H9 (cell line): ENCODE measurements at places on chromosomes 3 and 15. TPM values are rescaled to one million over a fixed set of nuclear protein-coding genes. Genes with fewer than 3 reads are reported as not detected.

Gene PPARG
- 0.42 TPM in 1 of 2 replicates, not detected in the other for total RNA-seq

DNA sequence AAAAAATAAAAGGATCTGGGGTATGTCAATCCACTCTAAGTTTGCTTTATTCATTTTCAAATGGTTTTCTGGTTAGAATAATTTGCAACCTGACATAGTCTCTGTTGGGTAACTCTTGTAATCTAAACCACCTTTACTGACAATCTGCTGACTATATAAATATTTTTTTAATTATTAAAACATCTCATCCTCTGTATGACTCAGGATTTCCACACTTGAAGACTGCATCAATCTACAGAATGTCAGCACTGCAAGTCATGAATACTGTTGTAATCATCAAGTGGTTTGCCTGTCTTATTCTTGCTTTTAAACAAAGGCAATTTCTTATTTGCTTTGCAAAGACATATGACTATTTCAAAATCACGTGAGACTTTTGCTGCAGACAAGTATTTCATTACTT lies 42.1 kb downstream of the VGLL3 start:
- DNase-seq, result no peak

DNA sequence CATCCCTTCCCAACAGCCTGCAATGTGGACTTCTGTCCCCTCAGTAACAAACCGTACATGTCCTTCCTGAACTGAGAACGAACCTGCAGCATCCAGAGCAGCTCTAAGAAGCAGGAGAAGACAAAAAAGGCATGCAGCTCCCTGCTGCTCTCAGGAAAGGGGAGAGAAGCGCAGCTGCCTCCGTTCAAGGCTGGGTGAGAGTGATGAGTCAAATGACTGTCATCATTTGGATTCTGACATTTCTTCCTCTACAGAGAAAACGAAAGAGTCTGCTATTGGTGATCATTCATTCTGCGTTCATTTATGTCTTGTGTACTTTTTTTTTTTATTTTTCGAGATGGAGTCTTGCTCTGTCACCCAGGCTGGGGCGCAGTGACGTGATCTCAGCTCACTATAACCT lies 677.8 kb downstream of the FHIT start:
- DNase-seq, result no peak

Gene MITF
- 0.81 and 0.88 TPM in 2 replicates for total RNA-seq

- DNase-seq, result no peak
Measured at GRCh38 chr15:71734709-71735384, 75.5 kb upstream of the NR2E3 start.

DNA sequence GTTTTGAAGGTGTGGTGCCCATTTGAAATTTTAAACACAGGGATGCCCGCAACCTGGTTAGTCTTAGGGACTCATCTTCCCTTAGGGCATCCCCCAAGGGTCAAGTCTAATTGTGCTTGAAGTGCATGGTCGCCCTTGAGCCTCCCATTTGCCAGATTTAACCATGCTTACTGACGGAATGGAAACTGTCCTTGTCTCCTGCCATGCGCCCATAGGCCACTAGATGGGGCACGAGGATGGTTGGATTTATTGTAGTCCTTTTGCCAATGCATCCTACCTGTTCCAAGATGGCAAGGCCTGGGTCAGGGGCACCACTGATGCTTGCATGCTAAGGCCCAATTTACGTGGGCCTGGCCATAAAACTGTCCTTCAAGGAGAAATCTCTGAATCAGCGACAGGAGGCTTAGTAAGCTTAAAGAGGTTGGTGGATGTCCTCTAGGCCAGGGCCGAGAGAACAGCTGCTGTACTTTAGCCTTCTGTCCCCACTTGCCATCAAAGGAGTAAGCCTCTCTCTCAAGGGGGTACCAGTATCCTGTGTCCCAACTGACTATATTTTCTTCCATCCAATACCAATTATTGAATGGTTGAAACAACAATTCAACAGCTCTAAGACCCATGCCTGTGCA lies 355.4 kb downstream of the OTOL1 start:
- DNase-seq, result peak; percentile 73

Gene OR4M2
- not detected in 2 replicates for total RNA-seq

Gene CYP8B1
- not detected in 2 replicates for total RNA-seq

Gene GPR160
- total RNA-seq, result 14.1 and 15.4 TPM in 2 replicates

Gene OR5K2
- not detected in 2 replicates for total RNA-seq

DNA sequence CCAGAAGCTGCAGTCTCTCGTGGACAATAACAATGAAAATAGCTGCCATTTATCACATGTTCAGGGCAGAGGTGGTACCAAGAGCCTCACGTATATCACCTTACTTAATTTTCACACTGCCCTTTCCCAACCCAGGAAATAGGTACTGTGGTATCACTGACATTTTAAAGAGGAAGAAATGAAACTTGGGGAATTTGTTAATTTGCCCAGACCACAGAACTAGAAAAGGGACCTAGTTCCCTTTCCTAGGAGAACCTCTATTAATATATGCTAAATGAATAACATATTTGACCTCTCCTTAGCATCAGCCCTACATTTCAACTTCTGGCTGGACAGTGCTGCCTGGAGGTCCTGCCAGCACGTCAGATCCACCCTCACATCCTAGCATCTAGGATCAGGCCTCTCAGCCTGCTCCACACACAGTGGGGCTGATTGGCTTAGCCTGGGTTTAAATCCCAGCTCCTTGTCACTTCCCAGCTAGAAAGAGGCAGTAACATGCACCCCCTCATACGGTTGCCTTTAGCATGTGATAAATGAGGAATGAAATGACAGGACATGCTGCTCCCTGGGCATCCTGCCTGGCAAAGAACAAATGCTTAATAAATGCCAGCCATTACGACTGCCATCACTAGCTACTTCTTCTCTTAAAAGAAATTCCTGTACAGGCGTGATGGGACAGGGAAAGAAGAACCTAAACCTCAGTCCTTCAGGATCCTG lies 95.1 kb upstream of the TNFAIP8L3 start:
- DNase-seq, result no peak

- DNase-seq, result no peak
Measured at GRCh38 chr15:65183865-65184159, 1.3 kb downstream of the CLPX start.

- no peak for DNase-seq
Measured at GRCh38 chr3:146178006-146178689, 17.2 kb upstream of the PLOD2 start.

DNA sequence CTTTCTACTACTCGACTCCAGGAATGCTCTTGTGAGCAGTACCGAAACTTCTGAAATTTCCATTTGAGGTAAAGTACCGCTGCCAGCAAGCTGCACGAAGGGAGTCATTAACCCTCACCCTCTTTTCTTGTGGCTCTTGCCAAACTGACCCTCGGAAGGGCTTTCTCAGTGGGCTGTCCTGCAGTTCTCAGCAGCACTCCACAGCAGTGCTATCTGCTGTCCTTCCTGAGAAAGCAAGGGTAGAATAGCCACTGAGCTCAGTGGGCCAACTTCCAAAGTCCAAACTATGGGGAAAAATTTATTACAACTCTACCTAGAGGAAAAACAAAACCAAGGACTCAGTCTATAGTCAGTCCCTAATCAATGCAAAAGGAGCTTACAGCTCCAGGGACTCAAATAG lies 38.5 kb upstream of the COL8A1 start:
- DNase-seq, result no peak

Gene MASP1
- 1.0 and 1.1 TPM in 2 replicates for total RNA-seq

Gene MAPKAPK3
- 57.0 and 57.9 TPM in 2 replicates for total RNA-seq

Gene NAA50
- total RNA-seq, result 216 and 226 TPM in 2 replicates

Gene GOLGA8R
- 0.20 and 0.26 TPM in 2 replicates for total RNA-seq

Gene TIPARP
- total RNA-seq, result 5.9 TPM in 2 replicates

- DNase-seq, result no peak
Measured at GRCh38 chr3:131142580-131142979, 115.9 kb downstream of the NEK11 start.

GRCh38 chr15:60745469-60746061 lies 266.6 kb upstream of the ICE2 start:
- no peak for DNase-seq

DNA sequence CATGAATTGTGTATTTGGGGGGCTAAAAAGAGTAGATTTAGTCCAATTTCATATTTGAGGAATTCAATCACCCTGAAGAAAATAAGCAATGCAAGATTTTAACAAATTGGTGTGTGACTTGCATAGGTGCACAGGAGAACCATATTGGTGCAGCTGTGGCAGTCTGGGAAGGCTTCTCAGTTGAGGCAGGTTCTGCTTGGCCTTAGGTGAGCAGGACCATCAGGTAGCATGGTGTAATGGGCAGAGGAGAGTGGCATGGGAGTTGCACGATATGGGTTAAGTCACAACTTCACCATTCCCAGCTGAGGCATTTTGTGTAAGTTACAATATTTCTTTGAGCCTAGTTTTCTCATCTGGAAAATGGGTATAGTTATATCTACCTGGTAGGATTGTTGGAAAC lies 10.5 kb downstream of the EBLN2 start:
- DNase-seq, result no peak

GRCh38 chr3:26920646-26921478 lies 298.3 kb downstream of the LRRC3B start:
- DNase-seq, result peak; percentile 33

DNA sequence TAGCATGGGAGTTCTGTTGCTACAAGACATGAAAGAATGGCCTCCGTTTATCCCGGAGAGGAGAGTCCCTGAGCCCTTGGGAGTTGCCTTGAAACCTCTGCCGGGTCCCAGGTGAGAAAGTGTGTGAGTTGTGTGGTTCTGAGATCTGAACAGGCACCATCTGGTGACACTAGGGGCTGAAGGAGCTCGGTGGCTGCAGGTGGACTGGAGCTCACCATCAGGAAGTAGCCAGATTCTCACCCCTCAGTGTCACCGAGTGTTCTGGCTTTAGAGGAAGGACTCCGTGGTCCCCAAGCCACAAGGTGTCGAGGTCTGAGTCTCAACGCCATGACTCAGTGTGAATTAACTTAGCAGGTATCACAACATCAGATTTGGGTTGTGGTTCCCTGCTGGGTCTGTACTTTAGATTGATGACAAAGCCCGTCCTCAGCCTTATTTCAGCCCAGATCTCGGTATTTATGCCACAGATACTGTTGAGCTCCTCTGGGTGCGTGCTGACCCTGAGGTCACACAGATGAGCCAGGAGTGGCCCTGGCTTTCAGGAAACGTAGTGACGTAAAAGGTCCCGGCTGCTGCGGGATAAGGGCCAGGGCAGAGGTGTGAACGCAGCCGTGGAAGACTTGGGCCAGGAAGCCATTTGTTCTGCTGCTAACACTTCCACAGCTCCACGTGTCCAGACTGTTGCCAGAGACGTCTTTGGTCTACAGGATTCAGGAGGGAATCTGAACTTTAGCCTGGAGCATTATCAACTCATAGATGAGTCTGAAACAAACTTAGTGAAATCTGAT lies 54.4 kb downstream of the PGPEP1L start:
- no peak for DNase-seq

DNA sequence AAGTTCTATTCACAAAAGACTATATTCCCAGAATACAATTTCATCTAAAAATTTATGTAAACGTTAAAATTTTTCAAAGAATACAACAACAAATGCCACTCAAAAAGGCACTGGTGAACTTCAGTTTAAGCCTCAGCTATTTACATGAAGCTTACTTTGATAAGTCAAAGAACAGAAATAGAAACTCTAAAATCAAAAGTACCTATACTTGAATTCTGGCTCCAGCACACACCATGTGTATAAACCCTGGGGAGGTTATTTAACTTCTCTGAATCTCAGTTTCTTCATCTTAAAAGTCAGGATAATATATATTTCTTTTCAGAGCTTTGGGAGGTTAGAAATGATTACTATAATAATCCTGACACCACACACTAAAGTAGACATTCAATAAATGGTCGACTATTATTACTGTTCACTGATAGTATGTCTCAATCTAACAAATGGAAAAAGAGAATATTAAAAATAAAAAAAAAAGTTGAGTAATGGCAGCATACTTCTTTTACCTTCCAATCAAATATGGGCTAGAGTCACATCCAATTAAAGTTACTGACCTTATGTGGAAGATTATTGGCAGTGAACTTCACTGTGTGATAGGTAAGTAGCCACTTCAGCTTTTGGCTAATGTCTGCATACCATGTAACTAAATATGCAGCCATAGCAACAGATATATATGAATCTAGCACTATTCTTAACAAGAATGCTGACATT lies 248.4 kb downstream of the ISL2 start:
- DNase-seq, result no peak

- no peak for DNase-seq
Measured at GRCh38 chr3:155743606-155744005, 1.3 kb downstream of the PLCH1 start.

Gene CHRM5
- total RNA-seq, result not detected in 2 replicates

Gene SLC9C1
- total RNA-seq, result 0.15 and 0.50 TPM in 2 replicates

DNA sequence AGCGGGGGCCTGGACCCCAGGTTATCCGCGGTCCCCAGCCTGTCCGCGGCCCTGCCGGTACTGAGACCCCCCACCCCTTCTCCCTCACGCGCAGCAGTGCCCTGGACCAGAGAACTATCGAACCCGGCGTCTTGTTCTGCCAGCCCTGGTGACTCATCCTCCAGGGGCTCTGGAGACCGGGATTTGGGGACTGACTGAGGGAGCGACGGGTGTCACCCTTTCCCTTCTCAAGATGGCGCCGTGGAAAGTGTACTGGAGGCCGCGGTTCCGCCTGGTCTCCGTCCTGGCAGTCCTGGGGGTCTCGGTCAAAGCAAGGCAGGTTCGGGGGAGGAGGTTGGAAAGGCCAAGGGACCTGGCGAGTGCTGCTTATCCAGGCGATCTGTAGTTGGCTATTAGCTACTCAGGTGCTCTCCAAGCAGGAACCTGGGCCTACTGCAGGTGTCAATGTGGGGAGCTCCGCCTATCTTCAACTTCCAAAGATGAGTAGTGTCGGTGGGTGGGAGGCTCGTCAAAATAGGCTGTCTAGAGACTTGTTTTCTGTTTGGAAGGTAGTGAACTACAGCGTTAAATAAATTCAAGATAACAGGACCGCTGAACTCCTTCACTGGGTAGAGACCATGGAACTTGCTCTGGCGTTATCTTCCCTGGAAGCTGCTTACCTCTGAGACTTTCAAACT lies 790 bp downstream of the RAB5A start:
- DNase-seq, result peak; percentile 58

Gene GOLGA6L7
- not detected in 2 replicates for total RNA-seq

DNA sequence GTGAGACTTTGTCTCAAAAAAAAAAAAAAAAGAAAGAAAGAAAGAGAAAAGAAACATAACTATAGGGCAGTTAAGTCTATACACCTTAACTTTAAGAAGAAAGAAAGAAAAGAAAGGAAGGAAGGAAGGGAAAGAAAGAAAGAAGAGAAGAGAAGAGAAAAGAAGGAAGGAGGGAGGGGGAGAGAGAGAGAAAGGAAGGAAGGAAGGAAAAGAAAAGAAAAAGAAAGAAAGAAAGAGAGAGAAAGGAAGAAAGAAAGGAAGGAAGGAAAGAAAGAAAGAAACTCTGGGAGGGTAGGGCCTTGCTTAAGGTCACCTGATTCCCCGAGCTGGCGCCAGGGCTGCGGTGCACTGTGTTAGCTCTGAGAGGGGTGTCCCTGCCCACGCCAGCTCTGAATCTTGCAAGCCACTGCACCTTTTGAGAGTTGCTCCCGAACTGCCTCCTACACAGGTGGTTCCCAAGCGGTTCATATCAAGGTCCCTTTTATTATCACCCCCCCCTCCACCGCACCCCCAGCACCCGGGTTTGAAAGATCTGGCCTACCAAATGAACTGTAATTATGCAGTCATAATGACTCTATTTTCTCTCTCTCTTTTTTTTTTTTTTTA lies 39.2 kb upstream of the VPS8 start:
- no peak for DNase-seq

GRCh38 chr3:38260474-38260873 lies 5.1 kb upstream of the SLC22A13 start:
- DNase-seq, result no peak
